ENCODE measurements at places on chromosomes 6 and 20.
A peak's percentile ranks its signal among the peaks of the same experiment; 100 is the strongest.

GRCh38 chr6:128567029-128567428, 46.6 kb upstream of the PTPRK start:
- DNase-seq: no peak

- no peak for DNase-seq
Measured at GRCh38 chr20:7608250-7608649, 332.0 kb downstream of the HAO1 start.

DNA sequence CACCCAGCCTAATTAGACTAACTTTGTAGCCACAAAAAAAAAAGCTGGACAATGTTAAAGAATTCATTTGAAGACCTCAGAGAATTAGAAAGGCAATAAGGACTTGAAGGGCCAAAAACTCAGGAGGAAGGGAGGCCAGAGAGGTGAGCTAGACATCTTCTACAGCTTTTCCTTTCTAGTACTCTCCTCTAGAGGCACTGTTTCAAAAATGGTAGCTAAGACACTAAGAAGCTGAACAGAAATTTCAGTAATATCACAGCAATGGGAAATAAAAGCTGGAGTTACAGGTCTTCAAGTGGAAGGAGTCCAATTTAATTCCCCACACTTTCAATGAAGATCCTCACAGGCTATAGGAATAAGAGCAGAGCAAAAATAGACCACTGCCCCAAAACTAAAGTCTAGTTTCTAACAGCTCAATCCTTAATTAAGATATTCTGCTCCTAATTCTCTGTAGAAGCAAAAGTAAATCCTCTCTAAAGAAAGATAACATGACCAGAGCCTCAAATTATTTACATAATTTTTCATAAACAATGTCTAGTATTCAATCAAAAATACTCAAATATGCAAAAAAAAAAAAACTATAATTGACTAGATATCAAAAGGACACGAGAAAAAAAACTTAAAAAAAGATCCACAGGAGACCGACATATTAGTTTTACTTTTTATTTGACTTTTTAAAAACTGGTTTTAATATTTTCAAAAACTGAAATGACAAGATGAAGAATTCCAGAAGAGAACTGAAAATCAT, 63.7 kb downstream of the RNGTT start:
- no peak for DNase-seq

GRCh38 chr6:165718491-165718891, 55.5 kb upstream of the PDE10A start:
- DNase-seq: no peak

- no peak for DNase-seq
Measured at GRCh38 chr20:45157962-45158361, 16.7 kb upstream of the PI3 start.

DNA sequence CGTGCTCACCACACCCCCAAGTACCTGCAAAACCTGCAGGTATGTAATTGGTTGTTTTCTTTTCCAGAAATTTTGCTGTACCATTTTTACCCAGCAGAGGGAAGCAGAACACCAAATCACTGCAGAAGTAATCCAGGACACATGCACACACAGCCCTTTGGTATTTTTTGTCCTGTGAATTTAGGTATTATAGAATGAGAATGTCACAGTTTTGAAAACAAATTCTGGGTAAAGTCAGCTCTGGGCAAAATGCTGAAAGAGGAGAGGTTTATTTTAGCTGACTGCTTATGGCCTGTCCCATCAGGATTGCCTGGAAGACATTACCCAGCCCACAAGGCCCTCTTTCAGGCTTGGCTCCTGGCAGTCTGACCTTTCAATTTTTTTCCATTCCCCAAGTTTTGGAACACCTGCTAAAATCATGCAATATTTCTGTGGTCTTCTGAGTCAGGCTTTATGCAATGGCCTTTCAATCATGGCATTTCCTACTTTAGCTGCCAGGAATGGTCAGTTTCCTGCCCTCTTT, 3.5 kb upstream of the EFHC1 start:
- peak; percentile 80 for DNase-seq

DNA sequence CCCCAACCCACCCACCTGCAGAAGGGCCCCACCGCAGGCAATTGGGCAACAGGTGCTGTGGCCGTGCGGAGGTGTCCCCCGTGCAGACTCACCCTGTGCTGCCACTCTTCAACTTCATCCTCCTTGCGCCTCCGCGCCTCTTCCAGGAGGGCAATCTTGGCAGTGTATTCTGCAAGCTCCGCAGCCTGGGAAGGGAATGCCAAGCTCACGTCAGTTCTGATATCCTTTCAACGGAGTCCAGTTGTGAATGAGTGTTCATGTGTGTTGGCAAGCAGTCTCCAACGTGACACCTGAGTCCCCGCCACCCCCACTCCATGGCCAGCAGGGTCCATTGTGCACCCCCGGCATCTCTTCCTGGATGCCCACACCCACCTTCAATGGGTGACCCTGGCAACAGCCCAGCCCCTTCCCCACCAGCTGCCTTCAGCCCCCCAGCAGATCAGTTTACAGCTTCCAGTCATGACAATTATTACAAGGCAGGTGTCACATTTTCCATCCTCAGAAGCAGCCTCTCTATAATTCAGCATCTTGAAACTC, 49.9 kb downstream of the EZR start:
- DNase-seq: no peak

- no peak for DNase-seq
Measured at GRCh38 chr6:107243471-107243870, 128.2 kb upstream of the BEND3 start.

- no peak for DNase-seq
Measured at GRCh38 chr6:56143796-56144195, 103.6 kb downstream of the COL21A1 start.

DNA sequence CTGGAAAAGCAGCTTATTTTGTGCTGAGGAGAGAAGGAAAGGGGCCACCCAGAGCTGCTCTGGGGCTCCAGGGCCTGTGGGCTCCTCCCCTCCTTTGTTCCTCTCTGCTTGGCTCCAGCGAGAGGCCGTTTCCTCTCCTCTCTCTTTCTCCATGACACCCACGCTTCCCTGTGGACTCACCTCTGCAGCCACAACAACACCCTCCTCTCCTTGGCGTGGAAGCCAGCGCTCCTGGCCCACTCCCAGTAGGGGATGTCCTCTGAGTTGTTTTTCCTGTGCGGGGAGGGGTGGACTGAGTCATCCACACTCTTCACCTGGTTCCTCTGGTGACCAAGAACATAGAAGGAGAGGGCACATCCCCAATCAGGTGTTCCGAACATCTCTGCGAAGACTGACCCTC, 4.9 kb upstream of the CDSN start:
- peak; percentile 49 for DNase-seq

DNA sequence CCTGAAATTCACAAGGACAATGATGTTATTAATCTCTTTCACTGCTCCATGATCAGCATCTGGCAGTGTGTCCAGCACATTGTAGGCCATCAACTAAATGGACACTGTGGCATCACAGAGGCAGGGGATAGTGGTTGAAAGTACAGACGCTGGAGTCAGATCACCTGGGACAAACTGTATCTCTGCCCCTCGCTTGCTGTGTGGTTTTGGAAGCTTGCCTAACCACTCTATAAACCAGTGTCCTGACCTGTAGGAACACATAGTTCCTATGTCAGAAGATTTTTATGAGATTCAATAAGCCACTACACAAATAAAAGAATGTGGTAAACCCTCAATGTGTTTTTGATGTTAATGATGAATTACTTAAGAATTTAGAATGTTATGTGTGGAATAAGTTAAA, 219.3 kb upstream of the RNF217 start:
- no peak for DNase-seq

GRCh38 chr6:40556881-40557280, 30.3 kb downstream of the LRFN2 start:
- no peak for DNase-seq

DNA sequence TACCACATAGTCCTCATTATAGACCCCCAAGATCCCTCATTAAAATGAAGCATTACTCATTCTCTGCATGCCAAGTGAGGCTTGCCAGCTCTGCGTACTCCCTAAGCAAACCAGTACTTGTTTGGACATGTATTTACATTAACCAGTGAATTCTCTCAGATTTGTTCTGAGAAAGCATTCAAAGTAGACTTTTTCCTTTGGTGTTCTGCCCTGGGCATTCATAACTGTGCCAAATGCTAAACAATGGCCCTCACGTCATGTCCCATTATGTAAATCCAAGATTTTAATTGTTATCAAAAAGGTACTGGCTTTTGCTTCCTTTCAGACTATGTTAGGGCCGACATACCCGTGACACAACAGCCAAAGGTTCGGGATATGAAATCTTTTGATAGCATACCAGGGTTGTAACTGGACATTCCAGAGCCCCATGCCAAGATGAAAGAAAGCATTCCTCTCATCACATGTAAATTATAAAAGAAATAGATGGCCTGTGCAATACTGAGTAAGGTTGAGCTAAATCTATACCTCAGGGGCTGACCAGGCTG, 164.2 kb downstream of the ADAT2 start:
- no peak for DNase-seq

DNA sequence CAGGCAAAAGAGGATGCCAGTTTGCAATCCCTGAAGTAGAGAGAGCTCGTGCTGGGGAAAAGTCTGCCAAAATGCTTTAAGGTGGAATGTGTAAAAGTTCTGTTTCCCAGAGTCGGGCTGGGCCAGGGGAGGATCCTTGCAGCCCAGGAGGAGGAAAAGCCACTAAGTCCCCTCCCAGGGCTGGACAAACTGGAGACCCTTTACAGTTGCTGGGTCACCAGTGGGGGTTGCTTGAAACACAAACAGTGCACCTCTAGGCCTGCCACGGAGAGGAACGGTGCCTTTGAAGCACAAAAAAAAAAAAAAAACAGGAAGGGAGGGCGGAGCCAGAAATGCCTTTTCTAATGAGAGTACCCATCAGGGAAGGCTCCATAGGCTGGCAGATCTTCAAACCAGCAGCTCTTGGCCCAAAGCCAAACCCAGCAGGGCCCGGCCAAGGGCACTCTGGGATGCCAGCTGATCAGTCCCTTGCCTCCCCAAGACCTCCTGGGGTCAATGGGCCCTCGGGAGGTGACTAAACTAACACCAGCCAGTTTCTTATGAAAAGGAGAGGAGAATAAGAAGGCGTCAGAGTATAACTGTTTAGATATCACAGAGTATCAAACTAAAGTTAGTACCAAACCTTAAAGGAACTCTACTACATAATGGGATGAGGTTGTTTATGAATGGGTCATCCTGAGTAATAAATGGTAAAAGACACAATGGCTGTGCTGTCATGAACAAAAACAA, 23.7 kb downstream of the HLA-A start:
- peak; percentile 98 for DNase-seq

DNA sequence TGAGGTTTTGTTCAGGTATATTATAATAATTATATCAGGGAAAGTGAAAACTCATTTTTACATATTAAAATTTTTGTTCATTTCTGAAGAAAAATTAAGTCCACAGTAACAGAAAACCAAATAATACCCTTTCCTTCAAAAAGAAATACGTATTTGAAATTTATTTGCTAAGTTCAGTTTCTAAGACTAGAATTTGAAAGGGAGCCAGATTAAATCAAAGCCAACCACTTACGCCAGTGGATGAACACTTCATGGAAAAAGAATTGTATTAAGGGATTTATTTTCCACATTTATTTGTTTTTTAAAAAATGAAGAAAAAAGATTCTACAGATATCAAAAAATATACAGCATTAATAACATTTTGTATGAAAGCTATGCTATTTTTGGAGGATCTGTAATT, 654.4 kb downstream of the EYS start:
- DNase-seq: no peak

Data from RPMI8226 (cell line).